ENCODE measurements at places on chromosomes 1 and 21.

GRCh38 chr1:2277741-2278488 lies 49.8 kb downstream of the SKI start:
- no peak for DNase-seq

DNA sequence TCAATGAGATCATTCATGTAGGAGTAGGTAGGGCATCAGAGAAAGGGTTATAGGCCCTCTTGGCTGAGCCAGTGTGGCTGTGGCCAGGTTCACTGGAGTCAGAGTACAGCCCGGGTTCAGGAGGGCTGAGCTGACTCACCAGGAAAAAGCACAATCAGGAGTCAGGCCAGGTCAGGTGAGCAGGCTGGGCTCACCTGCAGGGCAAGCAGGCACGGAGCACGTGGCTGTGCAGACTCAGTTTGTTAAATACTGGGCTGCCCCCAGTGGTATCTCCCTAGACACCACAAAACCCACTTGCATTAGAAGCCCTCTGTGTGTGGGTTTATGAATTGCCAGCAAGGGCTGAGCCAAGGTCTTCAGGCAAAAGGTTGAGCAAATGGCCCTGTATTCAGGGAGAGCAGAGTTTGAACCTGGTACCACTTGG lies 122.1 kb upstream of the SERBP1 start:
- DNase-seq = no peak

GRCh38 chr21:27532076-27532475 lies 565.2 kb upstream of the ADAMTS5 start:
- no peak for DNase-seq

DNA sequence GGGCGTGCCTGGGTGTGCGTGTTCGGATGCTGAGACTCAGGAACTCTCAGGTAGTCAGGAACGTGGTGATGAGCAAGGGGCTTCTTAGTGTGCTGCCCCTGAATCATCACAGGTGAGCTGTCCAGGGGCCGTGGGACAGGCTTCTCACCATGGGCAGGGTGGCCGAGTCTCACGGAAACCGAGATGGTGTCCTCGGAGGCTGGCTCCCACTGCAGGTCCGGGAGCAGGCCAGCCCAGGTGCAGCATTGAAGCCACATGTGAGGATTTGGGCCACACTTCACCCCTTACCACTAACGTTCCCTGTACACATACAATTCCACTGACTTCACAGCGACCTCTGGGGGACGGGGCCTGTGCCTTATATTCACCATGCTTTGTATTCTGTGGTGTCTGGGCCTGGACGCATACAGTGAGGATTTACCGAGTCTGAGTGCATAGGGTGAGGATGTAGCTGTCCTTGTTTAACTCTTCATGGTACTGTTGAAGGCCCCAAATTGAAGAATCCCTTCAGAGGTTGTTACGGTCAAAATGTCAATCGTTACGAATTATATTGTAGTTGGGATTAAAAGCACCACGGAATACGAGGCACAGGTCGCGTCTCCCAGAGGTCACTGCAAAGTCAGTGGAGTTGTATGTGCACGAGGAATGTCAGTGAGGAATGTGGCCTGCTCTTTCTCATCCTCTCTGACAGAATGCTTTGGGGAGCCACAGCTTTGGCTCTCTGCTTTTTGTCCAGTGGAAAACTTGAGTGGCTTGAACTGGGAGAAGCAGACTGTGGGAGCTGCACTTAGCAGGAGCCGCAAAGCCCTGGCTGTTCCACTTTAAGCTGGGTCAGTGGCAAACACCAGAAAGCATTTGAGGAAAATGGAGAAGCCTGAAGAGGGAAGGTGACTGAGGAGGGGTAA lies 95.3 kb downstream of the MTR start:
- no peak for DNase-seq

DNA sequence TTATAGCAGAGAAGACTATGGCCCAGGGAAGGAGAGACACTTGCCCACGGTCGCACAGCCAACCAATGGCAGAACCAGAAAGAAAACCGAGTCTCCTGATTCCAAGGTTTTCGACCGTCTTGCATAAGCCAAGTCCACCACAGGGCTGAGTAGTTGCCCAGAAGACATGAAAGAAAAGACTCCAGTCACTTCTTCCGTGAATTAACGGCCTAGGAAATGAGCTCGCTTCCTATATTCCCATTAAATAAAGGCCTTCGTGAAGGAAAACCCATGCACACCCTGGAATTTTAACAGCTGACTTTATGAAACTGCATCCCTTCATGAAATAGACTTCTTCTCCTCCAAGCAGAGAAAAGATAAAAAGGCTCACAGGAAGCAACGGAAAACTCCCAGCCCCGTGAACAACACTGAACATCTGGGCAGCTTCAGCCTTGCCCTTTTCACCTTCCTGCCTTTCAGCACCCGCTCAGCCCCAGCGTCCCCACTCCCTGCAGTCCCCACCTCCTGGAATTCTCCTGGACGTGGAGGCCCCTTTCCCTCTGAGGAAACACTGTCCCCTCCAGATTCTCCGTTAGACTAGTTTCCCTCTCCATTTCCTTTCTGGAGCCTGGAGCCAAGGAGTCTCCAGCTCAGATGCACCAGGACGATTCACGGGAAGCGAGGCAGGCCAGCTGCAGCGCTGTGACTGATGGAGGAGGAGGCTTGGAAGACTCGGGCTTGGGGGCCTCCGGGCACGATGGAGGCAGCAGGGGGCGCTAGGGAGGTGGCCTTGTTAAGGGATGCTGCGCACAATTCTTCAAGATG lies 2.7 kb upstream of the MYOC start:
- DNase-seq = peak; percentile 81

- DNase-seq = no peak
Observed at GRCh38 chr1:1050577-1051052, 23.5 kb downstream of the RNF223 start.

DNA sequence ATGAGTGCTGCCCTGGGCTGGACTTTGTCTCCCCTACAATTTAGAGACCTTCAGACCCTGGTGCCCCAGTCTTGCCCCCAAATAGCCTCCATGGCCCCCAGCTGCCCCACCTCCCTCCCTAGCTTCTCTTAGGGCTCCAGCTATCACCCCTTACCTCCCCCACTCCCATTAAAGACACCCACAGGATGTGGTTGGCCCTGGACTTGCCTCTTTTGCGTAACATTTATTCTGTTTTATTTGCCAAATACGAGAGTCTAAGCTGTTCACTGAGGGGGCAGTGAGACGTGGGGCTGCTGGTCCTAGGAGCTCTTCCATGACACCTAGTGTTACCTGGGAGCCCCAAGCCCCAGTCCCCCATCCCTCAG lies 4.5 kb downstream of the ZC3H12A start:
- peak; percentile 45 for DNase-seq

DNA sequence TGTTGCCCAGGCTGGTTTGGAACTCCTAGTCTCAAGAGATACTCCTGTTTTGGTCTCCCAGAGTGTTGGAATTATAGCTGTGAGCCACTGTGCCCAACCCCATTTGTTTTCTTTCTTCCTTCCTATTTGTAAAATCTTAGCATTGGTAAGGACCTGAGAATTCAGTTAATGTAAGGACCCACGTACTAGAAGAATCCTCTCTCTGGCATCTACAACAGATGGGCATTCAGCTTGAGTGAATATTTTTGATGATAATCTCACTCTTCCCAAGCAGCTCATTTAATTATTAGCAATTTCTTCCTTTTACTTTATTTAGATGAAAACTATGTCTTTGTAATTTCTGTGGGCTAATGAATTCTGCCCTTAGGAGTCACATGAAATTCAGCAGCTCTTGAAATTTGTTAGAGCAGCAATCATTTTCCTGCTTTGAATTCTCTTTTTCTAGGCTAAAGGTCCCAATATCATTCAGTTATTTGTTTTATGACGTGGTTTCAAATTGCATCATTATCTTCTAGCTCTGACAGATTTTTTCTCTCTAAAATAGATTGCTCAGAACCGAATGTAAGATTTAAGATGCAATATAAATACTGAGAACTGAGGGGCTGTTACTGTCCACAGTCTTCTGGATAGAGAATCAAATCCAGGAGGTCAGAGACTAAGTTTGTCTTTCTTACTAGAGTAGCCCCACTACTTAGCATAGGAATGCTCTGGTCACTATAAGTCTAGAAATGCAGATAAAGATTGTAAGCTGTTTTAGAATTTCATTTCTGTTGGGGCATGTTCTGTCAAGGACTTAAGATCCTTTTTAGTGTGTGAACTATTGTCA lies 59.4 kb downstream of the EPB41 start:
- no peak for DNase-seq

- peak; percentile 51 for DNase-seq
Observed at GRCh38 chr1:110879758-110880606, 7.0 kb downstream of the CD53 start.

Measured in activated CD4-positive, CD25-positive, alpha-beta regulatory T cell treated with anti-CD3 and anti-CD28 coated beads, Interleukin-2, amount 50 U/mL, for 72 hours (primary cell).